Natural killer cell (primary cell): ENCODE measurements at places on chromosomes 5 and 9. TPM values are rescaled to one million over a fixed set of nuclear protein-coding genes. Genes with fewer than 3 reads are reported as not detected.

Gene SIT1
- total RNA-seq, result 1.2 TPM

Gene DMRT2
- total RNA-seq, result not detected

Gene DRD1
- not detected for total RNA-seq

Gene TRIM7
- not detected for total RNA-seq

Gene NR5A1
- total RNA-seq, result not detected

Gene TCERG1
- total RNA-seq, result 97.0 TPM

GRCh38 chr9:78918976-78919375 lies 622.1 kb downstream of the PSAT1 start:
- no peak overlapping the region for H3K4me3 ChIP-seq
- H3K27ac ChIP-seq, result no peak overlapping the region
- no peaks in the 10 kb centered on the region for H3K27me3 ChIP-seq
- H3K4me1 ChIP-seq, result no peaks in the 10 kb centered on the region
- no peaks in the 10 kb centered on the region for H3K36me3 ChIP-seq

- no peaks in the 10 kb centered on the region for H3K4me1 ChIP-seq
- DNase-seq, result no peak
- H3K36me3 ChIP-seq, result no peaks in the 10 kb centered on the region
- H3K4me3 ChIP-seq, result no peak overlapping the region
- no peak overlapping the region for H3K27ac ChIP-seq
Observed at GRCh38 chr5:145797336-145797735, 37.8 kb downstream of the PRELID2 start.

DNA sequence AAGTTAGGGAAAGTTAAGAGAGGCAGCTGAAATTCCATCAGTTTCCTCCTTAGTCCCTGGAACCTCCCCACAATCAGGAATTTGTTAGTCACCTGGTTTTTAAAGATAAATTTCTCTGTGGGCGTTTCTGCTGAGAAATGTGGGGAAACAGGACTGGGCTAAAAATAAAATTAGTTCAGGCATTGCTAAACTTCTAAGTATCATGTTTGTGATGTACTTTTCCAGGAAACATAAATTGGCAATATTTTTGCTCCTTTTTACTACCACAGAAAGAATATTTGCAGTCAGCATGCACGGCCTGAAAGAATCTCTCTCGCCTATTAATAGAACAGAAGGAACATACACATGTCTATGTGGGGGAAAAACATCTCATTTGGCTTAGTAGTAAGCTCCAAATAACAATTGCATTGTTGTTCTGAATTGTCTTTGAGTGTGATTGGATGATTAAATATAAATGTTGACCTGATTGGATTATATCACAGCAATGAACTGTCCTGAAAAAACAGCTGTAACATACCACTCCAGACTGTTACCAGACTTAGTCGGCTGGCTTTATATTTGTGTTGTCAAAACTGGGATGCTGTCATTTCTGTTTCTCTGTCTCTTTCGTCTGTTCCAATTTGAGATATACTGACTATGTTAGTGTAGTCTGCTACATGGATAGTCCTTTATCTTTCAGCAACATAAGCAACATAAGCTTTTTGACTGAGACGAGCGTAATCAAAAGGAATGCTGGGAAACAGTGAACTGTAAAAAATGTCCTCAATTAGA lies 12.9 kb downstream of the TJP2 start:
- no peaks in the 10 kb centered on the region for H3K27me3 ChIP-seq
- H3K27ac ChIP-seq, result no peak overlapping the region
- H3K4me3 ChIP-seq, result no peak overlapping the region
- no peaks in the 10 kb centered on the region for H3K4me1 ChIP-seq
- no peak for DNase-seq
- H3K36me3 ChIP-seq, result no peaks in the 10 kb centered on the region

DNA sequence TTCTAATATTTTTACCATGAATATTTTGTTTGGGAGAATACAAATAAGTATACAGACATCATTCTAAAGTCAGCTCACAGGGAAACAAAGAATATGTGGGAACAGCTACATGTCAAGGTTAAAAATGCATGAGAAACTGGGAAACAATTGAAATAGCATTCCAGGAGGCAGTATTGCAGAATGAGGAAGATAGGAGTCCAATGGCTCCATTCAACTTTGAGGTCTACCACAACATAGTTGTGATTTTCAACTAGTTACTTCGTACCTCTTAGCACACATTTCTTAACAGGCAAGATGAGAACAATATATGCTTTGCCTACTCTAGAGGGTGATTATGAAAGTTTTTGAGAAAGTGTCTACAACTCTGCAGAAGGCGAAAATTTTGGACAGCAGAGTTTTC lies 35.2 kb upstream of the CAST start:
- DNase-seq, result no peak
- H3K4me3 ChIP-seq, result no peak overlapping the region
- H3K4me1 ChIP-seq, result no peaks in the 10 kb centered on the region

- no peaks in the 10 kb centered on the region for H3K36me3 ChIP-seq
- no peak for DNase-seq
- H3K27ac ChIP-seq, result no peak overlapping the region
- no peak overlapping the region for H3K4me3 ChIP-seq
- no peaks in the 10 kb centered on the region for H3K27me3 ChIP-seq
Observed at GRCh38 chr5:16669776-16670175, 53.0 kb upstream of the RETREG1 start.

- no peak for DNase-seq
- H3K4me3 ChIP-seq, result no peak overlapping the region
- H3K36me3 ChIP-seq, result no peaks in the 10 kb centered on the region
- no peaks in the 10 kb centered on the region for H3K27me3 ChIP-seq
- H3K27ac ChIP-seq, result no peak overlapping the region
Observed at GRCh38 chr5:164392531-164392930, 887.1 kb downstream of the MAT2B start.

DNA sequence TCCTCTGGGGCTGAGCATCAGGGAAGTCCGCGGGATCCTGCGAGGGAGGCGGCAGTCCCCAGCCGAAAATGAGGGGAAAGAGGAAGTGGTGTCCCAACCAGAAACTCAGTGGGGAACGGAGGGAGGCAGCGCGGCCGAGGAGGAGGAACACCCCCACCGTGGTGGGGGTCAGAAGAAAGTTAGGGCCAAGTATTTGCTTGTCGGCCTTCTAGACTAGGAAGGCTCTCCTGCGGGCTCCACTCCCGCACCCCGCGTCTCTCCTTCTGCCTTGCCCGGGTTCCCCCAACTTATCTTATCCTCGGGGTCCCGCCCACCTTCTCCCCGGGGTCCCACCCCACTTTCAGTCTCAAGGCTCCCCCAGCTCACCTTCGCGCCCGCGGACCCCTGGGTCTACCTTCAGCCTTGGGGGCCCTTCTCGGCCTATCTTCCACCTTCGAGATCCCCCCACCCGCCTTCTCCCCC lies 557 bp upstream of the PHF2 start:
- H3K4me1 ChIP-seq, result peaks cover 24% of the 10 kb centered on the region
- H3K27me3 ChIP-seq, result no peaks in the 10 kb centered on the region
- H3K36me3 ChIP-seq, result no peaks in the 10 kb centered on the region
- H3K4me3 ChIP-seq, result peak overlapping the region; percentile 44

DNA sequence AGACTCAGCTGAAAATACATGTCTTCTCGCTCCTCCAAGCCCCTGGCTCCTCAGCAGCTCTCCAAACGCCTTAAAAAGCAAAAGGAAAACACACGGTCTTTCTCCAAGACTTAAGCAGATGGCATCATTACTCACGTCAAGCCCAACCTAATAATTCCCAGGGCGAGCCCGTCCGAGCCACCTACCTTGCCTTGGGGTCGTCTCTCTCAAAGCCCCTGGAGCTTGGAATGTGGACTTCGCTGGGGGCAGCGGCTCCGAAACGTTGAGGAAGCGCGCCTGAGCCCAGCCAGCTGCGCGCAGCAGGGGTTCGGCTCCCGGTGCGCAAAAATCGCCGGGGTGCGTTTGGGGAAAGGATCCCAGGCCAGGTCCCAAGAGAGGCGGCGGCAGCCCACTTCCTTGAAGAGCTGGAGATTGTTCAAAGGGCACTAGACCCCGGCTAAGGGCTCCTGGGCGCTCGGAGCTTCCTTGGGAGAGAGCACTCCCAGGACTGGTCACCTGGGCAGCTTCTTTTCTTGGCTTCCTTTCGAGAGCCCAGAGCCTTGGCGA lies 395 bp downstream of the DRD1 start:
- H3K27me3 ChIP-seq, result peaks cover 18% of the 10 kb centered on the region
- H3K27ac ChIP-seq, result no peak overlapping the region
- H3K36me3 ChIP-seq, result no peaks in the 10 kb centered on the region

- no peak for DNase-seq
- no peak overlapping the region for H3K27ac ChIP-seq
- no peaks in the 10 kb centered on the region for H3K36me3 ChIP-seq
- H3K27me3 ChIP-seq, result peaks cover 34% of the 10 kb centered on the region
Observed at GRCh38 chr9:121650217-121651007, 1.0 kb upstream of the DAB2IP start.

- no peak for DNase-seq
- H3K27ac ChIP-seq, result no peak overlapping the region
- H3K4me1 ChIP-seq, result no peaks in the 10 kb centered on the region
- H3K36me3 ChIP-seq, result peaks cover 3% of the 10 kb centered on the region
- H3K4me3 ChIP-seq, result no peak overlapping the region
Observed at GRCh38 chr5:93790401-93790800, 49.0 kb upstream of the POU5F2 start.

GRCh38 chr5:11076945-11077613 lies 316.0 kb upstream of the DAP start:
- DNase-seq, result no peak
- no peak overlapping the region for H3K27ac ChIP-seq
- no peaks in the 10 kb centered on the region for H3K36me3 ChIP-seq
- H3K4me3 ChIP-seq, result no peak overlapping the region
- H3K4me1 ChIP-seq, result no peaks in the 10 kb centered on the region

GRCh38 chr9:129834489-129835127 lies 467 bp downstream of the C9orf78 start:
- peak overlapping the region; percentile 98 for H3K4me3 ChIP-seq
- DNase-seq, result peak; percentile 35
- peak overlapping the region; percentile 89 for H3K27ac ChIP-seq
- peaks cover 37% of the 10 kb centered on the region for H3K4me1 ChIP-seq
- H3K27me3 ChIP-seq, result no peaks in the 10 kb centered on the region
- H3K36me3 ChIP-seq, result peaks cover 38% of the 10 kb centered on the region

DNA sequence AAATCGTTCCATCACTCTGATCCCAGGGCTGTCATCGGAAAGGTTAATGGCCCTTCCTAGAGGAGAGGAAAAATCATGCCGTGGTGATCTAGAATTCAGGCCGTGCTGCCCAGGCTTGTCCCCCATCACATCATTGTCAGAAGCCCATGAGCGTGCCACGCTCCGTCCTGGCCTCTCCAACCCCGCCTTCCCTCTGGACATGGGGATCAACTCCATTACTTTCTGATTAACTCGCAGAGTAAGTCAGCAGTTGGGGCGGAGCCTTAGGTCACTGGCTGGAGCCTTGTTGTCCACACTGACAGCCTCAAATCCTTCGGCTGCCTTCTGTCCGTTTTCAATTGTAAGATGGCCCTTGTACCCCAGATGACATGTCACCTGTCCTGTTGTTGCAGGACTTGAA lies 75.0 kb downstream of the MVB12B start:
- H3K27ac ChIP-seq, result no peak overlapping the region
- no peak overlapping the region for H3K4me3 ChIP-seq
- no peaks in the 10 kb centered on the region for H3K36me3 ChIP-seq
- H3K4me1 ChIP-seq, result peaks cover 23% of the 10 kb centered on the region
- no peaks in the 10 kb centered on the region for H3K27me3 ChIP-seq

DNA sequence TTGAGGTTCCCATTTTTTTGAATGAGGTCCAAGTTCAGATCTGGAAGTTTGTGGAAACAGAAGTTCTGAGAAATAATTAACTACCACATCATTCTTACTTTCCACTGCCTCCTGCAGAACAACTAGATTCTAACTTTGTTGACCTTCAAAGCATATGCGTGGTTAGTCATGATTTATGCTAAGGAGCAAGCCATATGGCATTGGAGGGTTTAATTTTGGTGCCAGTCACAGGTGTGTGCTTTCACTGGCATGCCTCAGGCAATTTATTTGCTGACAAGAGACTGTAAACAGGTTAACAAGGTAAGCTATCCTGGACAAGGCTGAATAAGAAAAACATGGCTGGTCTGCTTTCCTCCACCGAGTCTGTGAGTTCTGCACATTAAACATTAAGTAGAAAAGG lies 31.5 kb downstream of the HMHB1 start:
- no peak for DNase-seq
- no peaks in the 10 kb centered on the region for H3K4me1 ChIP-seq
- H3K27ac ChIP-seq, result no peak overlapping the region
- H3K36me3 ChIP-seq, result no peaks in the 10 kb centered on the region
- H3K4me3 ChIP-seq, result no peak overlapping the region
- H3K27me3 ChIP-seq, result no peaks in the 10 kb centered on the region

- no peak overlapping the region for H3K4me3 ChIP-seq
- no peak for DNase-seq
- H3K4me1 ChIP-seq, result no peaks in the 10 kb centered on the region
Observed at GRCh38 chr5:117652958-117653280, 1078.3 kb upstream of the SEMA6A start.

- H3K27me3 ChIP-seq, result no peaks in the 10 kb centered on the region
- no peaks in the 10 kb centered on the region for H3K36me3 ChIP-seq
- H3K4me3 ChIP-seq, result no peak overlapping the region
- no peaks in the 10 kb centered on the region for H3K4me1 ChIP-seq
Observed at GRCh38 chr9:131015112-131015511, 6.1 kb downstream of the LAMC3 start.

DNA sequence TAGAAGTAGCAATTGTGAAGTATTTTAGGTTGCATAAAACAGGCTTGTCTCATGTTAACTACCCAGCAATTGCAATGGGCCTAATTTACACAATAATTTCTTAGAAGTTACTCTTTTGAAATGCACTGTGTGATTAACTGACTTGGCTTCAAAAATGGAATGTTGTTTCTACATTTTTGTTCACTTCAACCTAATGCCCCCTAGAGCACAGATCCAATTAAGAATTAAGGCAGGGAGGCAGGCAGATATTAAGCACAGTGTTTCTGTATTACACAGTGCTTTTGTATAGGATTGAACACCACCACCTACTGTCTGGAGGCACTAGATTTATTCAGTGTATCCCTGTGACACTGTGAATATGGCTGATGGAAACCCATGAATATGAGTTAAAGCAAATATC lies 302.1 kb downstream of the FBXL17 start:
- H3K4me3 ChIP-seq, result no peak overlapping the region
- no peak for DNase-seq
- no peaks in the 10 kb centered on the region for H3K27me3 ChIP-seq
- no peak overlapping the region for H3K27ac ChIP-seq
- no peaks in the 10 kb centered on the region for H3K4me1 ChIP-seq

- no peak overlapping the region for H3K4me3 ChIP-seq
- no peak for DNase-seq
- H3K4me1 ChIP-seq, result no peaks in the 10 kb centered on the region
- H3K27ac ChIP-seq, result no peak overlapping the region
Observed at GRCh38 chr5:158802941-158803341, 296.8 kb downstream of the EBF1 start.

- H3K36me3 ChIP-seq, result no peaks in the 10 kb centered on the region
- no peak overlapping the region for H3K4me3 ChIP-seq
- no peak for DNase-seq
- H3K4me1 ChIP-seq, result peaks cover 76% of the 10 kb centered on the region
Observed at GRCh38 chr9:127781806-127782205, 3.3 kb upstream of the SH2D3C start.

GRCh38 chr5:143629871-143630659 lies 181.9 kb upstream of the HMHB1 start:
- H3K27ac ChIP-seq, result no peak overlapping the region
- no peak for DNase-seq
- H3K36me3 ChIP-seq, result no peaks in the 10 kb centered on the region
- H3K27me3 ChIP-seq, result no peaks in the 10 kb centered on the region
- no peaks in the 10 kb centered on the region for H3K4me1 ChIP-seq
